Hippocampal formation (tissue), 2 donors: ENCODE measurements at places on chromosomes 1 and 21.

DNA sequence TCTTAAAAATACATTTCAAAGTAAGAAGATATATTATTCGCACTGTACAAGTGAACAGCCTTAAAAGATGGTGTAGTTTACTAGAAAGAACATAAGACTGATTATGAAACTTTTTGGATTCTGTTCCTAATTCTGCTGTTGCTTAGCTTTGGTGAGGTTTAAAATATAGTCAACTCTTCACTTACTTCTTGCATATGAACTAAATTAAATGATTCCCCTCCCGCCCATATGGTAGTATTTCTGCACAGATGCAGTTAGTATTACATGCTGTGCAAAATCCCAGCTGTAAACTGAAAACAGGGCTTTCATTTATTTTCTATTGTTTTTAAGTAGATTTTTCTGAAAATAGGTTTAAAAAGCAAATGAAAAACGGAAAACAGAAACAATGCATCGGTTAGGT, 345.4 kb upstream of the NCAM2 start:
- DNase-seq, result no peak

DNA sequence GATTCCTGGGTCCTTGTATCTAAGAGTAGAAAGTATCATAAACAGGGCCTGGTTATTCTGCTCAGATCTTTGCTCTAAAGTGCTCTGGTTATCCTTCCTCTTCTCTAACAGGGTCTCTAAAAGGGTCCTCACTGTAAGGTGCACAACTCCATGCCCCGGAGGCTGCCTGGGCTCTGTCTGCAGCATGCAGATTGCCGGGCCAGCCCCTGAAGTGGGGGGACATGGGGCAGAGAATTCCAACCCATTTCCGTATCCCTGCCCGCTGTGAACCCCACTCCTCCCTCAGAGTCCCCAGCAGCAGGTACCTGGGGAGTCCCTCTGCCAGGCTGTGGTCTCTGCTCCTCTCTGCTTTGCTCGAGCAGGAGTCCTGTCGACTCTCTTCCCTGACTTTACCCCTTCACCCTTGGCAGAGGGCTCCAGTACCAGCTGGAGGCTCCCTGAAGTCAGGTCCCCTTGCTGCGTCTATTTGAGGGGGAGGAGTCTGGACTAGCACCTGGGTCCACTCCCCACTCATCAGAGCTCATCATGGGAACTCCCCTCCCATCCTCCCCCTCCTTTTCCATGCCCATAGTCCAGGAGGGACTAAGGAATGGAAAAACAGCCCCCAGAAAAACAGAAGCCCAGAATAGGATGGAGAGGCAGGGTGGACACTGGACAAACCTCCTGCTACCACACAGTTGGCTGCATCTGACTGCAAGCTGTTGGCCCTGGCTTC, 12.1 kb downstream of the BLACAT1 start:
- no peak for DNase-seq

- no peak for DNase-seq
Observed at GRCh38 chr1:42940851-42941639, 17.6 kb downstream of the SLC2A1 start.

DNA sequence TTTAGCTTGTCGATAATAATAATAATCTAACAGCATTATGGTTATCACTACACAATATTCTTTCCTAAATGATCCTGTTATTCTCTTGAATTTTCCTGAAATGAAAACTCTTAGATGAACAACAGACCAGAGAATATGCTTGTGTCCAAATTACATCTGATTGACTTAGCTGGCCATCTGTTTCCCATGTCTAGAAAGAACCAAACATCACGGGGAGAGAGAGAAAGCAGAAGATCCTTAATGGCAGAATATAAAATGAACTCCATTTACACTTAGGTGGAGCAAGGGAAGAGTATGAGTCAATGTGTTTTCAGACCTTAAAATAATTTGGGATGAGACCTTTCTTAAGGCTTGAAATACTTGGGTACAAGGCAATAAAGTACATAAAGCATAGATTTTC, 162.2 kb downstream of the DSCAM start:
- DNase-seq, result no peak

DNA sequence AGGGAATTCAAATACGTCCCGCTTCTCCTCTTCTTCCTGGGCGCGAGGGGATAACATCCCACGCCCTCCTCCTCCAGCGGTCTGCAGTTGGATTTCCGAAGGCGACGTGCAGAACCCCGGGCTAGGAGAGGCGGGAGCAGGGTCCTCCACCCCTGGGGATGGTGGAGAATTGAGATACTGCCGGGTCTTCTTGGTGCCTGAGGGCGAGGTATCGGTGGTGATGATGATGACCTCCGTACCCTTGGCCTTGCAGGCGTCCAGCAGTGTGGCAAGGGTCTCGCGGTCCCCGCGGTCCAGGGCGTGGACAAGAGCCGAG, 3.2 kb upstream of the LIX1L start:
- DNase-seq, result no peak

DNA sequence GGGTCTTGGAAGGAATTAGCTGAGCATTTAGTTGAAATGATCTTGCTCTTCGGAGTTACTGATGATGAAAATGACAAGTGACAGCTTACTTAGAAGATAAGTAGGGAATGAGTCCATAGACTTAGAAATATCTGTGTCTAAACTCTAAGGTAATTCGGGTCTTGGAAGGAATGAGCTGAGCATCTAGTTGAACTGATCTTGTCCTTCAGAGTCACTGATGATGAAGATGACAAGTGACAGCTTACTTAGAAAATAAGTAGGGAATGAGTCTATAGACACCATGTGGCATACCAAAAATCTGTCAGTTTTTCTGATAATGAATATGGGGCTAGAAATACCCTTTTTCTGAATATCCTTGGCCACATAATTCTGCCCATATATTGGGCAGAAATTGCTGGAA, 14.7 kb downstream of the CTTNBP2NL start:
- no peak for DNase-seq

GRCh38 chr1:209513226-209513625, 70.3 kb upstream of the CAMK1G start:
- no peak for DNase-seq

DNA sequence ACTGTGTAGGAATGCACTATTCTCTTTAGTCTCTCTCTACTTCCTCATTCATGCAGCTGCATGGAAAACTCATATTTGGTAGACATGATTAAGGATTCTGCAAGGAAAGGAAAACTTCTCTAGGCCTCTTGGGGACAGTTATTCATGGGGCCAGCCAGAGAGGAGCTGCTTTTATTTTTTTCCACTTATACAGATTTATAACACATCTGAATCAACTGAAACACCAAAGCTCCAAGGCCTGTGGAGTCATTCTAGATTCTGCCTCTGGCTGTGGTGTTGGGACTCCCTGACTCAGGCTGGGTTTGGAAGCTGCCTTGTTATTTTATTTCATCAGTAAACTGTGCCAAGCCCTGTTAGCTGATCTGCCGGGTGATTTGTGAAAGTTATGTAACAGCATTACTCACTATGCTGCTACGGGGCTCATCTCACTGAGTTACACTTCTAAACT, 83.9 kb upstream of the EDEM3 start:
- DNase-seq, result no peak

DNA sequence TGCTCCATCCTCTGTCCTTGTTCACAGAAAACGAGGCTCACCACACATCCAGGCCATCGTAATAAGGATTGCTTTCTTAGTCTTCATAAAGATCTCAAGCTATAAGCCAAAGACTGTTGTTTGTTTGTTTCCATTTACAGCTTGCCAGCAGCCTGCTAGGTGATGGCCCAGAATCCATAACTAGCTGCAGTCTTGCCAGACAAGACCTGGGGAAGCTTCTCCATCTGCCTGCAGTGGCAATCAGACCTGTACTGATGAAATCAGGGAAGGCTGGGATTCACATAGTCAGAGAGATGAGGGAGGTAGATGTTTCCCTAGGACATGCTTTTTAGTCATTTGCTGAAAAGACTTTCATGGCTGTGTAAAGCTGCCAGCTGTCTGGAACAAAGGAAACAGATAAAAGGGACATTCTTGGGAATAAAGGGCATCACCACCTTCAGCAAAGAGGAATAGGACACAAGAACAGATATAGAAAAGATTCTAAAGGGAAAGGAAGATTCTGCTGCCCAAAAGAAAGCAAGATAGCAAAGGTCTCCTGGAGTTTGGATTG, 51.0 kb downstream of the MT1HL1 start:
- DNase-seq, result no peak

- no peak for DNase-seq
Observed at GRCh38 chr1:87295445-87296110, 33.1 kb upstream of the LMO4 start.

DNA sequence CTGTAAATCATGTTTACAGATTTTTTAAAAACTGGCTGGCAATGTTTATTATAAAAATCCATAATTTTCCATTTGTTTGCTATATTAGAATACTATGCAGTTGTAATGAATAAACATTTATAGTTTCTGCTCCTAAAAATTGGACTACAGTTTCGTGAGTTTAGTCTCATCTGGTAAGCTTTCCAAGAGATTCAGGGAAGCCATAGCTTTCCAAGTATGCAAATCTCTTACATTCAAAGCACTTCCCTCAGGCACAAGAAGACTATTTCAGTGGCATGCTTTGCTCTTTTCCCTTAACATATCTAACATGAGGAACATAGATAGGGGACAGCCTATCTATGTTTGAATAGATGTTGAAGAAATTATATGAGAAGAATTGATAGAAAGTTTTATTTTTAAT, 77.2 kb downstream of the ADGRL2 start:
- no peak for DNase-seq

GRCh38 chr1:166354406-166354805, 187.6 kb upstream of the FAM78B start:
- DNase-seq, result no peak

- DNase-seq, result peak; percentile 37
Observed at GRCh38 chr1:99004861-99005442, at the start of gene PLPPR5. PLPPR5 (minus strand) TSS chr1:99004861; CDS start chr1:99004671, 190 bp downstream.

- DNase-seq, result no peak
Observed at GRCh38 chr1:161420763-161421455, 53.2 kb upstream of the CFAP126 start.

GRCh38 chr1:26582836-26583460, 53.4 kb downstream of the RPS6KA1 start:
- no peak for DNase-seq

DNA sequence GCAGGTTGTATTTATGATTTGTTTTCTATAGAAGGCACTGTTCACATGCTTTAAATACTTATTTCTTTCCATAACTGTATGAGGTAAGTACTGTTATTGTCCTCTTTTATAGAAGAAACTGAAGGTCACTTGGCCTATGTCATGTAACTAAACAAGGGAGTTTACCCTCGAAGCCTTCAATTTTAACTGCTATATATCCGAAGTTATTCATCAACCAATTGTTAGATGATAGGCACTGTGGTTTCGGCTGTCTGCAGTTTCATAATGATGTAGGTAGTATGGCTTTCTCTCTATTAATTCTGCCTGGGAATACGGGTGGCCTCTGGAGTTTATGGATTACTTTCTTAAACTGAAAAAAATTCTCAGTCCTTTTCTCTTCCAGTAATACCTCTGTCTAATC, 413.3 kb upstream of the ADGRL2 start:
- DNase-seq, result no peak

- no peak for DNase-seq
Observed at GRCh38 chr1:56626546-56626945, 18.6 kb upstream of the PRKAA2 start.

GRCh38 chr21:34559089-34559631, 47.1 kb upstream of the KCNE1 start:
- no peak for DNase-seq

GRCh38 chr21:16028142-16028541, 298.4 kb downstream of the USP25 start:
- no peak for DNase-seq

DNA sequence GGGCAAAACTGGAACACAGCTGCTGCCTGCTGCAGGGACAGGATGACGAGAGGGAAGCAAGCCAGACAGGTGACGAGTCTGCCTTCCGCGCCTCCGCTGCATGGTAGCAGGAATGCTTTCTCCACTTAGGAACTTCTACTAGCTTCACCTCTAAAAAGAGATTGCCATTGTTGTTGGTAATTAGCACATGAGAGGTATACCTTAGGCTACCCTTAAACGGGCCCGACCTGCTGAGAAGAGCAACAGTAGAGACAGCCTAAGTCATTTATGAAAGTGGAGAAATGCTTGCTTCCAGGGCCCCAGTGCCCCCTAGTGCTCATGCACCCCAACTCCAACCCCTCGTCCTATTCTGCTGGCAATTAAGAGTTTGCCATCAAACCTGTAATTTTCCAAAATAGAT, 96.9 kb upstream of the AKT3 start:
- DNase-seq, result no peak

DNA sequence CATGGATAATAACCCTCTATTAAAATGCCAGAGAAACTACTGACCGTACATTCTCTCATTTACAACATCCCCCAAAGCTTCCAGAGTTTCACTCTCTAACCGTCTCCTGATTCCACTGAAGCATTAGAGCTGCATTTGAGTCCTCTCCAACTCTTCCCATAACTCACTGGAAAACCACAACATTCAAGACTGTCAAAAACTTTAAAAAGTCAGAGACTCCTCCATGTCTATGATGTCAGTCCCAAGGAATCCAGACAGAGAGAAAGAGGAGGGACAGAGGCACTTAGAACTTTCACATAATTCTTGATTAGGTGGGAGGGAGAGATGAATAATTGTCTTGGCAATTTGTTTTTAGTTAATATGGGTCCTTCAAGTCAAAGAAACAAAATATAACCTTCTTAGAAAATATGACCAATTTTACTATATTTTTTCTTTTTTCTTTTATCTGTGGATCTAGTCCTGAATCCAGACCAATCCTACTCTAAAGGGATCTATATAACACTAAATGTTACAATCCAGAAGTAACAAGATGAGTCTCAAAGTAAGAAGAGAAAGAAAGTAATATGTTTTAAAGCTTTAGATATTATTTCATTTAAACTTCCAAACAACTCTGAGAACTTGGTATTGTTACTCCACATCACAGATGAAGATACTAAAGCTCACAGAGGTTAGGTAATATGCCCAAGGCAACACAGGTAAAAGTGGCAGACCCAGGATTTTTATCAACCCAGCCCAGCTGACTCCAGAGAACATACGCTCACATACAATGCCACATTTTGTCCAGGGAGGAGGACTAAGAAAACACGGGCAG, 23.8 kb downstream of the OTUD7B start:
- DNase-seq, result no peak

- DNase-seq, result no peak
Observed at GRCh38 chr21:41475714-41476420, 32.1 kb downstream of the TMPRSS2 start.

- no peak for DNase-seq
Observed at GRCh38 chr21:45042664-45043161, 31.7 kb upstream of the ADARB1 start.

GRCh38 chr1:80961464-80962190, 839.1 kb upstream of the ADGRL2 start:
- DNase-seq, result no peak

GRCh38 chr1:35112668-35113067, 33.5 kb downstream of the ZMYM1 start:
- no peak for DNase-seq

DNA sequence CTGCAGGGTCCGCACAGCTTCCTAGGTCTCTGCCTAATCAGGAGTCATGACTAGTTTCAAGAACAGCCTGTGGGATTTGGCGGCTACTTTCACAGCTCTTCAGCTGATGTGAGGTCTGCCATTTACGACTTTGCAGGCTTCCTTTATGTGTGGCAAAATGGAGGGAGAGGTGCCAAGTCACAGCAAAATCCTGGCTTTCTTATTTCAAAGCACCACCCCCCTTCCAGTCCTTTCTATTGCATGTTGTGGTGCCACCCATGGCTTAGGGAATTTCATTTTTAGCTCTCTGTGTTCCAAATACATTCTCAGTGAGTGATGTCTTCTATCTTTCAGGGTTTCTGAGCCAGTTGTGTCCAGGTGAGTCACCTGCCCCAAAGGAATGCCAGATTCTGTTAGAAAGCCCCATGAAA, 75.1 kb upstream of the WLS start:
- no peak for DNase-seq

GRCh38 chr1:201009962-201010645, 13.4 kb downstream of the KIF21B start:
- peak; percentile 46 for DNase-seq
